ENCODE measurements at places on chromosomes 1 and 21.
A peak's percentile ranks its signal among the peaks of the same experiment; 100 is the strongest.

GRCh38 chr1:162357681-162358266, 18.9 kb downstream of the SPATA46 start:
- DNase-seq = peak; percentile 61

DNA sequence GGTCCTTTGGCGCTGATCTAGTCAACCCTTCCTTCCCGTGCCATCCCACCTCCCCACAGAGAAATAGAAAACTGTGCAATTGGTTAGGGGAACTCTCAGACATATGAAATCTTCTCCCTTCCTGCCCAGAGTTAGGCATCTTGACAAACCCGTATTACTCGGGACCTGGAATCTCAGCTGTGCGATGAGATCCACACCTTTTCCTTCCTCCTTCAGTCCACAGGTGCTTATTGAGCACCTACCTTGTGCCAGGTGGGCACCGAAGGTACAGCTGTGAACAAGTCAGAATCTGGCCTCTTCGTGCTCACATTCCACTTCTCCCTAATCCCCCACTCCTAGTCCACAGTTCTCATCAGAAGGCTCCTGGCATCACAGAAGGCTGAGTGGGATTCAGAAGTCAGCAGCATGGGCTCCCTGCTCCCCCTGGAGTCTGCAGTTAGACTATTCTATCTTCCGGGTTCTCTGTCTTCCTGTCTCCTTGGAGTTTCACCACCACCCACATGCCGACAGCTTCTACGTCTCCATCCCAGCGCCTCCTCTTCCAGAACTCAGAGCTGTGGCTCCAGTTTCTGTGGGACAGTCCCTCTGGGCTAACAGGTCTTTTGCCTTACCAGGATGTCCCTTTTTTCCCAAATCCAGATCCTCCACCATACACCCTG, 23.0 kb downstream of the KNCN start:
- DNase-seq = no peak

- DNase-seq = no peak
Observed at GRCh38 chr1:202562444-202563060, 147.7 kb downstream of the SYT2 start.

DNA sequence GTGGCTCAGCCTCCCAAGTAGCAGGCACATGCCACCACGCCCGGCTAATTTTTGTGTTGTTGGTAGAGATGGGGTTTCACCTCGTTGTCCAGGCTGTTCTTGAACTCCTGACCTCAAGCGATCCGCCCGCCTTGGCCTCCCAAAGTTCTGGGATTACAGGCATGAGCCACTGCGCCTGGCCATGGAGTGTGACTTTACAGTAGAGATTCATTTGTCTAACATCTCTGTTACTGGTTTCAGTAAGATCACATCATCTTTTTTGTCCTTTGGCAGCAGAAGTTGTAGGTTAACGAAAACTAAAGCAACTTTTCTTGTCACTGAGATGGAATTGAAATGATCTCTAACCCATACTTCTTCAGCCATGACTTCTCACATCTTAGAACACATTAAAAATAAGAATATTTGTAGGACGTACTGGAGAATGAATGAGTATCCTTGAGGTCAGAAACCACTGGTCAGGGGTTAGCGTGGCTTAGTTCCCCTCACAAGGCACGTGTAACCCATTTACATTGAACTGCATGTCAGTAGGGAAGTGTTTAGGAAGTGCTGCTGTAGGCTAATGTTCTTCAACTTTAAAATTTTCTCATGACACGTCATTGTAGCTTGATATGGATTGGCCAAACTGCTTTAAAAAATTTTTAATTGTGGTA, 75.9 kb downstream of the CAMTA1 start:
- DNase-seq = no peak

- no peak for DNase-seq
Observed at GRCh38 chr1:5140962-5141361, 486.6 kb downstream of the AJAP1 start.

DNA sequence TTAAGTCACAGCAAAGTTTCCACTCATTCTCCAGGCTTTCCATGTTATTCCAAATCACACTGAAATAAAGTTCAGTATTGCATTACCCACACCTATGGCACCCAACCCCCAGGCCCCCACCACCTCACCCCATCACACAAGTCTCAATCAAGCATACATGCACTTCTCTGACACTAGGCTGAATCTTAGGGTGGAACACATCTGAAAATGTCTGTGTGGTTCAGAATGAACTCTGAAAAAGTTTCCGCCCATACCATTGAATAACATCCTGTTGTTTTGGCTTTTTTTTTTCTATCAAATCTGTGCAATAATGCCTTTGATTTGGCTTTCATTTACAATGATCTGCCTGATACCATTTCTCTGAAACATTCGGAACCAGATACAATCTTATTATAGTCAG, 25.8 kb upstream of the LRRC8C start:
- DNase-seq = no peak

DNA sequence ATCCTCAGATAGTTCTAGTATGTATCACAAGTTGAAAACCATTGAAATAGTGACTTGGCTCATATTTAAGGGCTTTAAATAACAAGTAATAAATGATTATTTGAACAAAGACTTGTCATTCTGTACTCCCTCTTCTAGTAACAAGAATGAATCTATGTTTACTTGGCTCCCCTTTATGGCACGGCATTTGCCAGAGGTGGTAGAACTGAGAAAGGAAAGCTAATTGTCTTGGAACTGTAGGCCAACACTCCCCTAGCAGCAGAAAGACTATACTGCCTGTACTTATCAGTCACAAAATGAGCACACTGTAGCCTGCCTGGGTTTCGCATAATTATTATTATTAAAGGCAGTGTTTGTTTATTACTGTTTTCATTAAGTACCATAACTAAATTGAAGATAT, 29.6 kb upstream of the SMYD2 start:
- no peak for DNase-seq

DNA sequence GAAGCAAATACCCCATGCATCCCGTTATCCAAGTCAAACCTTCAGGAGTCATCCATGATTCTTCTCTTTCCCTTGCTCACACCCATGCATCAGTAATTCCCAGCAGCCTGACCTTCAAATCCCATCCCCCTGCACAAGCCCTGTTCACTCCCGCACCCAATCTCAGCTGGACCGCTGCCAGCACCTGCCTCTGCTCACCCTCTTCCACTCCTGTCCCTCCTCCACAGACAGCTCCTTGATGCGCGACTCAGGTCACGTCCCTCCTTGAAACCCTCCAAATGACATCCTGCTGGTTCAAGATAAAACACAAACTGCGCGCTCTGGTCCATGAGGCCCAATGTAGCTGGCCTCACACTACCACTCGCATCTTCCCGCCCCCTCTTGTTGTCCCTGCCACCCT, 43.4 kb upstream of the MPZL1 start:
- no peak for DNase-seq
